NCI-H1105 (cell line): ENCODE measurements at places on chromosomes 6 and 20.

- no peak for DNase-seq
These were observed 76.7 kb downstream of the PREX1 start for GRCh38 chr20:48750941-48751635.

GRCh38 chr6:364609-365540 lies 26.7 kb upstream of the IRF4 start:
- DNase-seq, result no peak

- DNase-seq, result no peak
These were observed 56.8 kb upstream of the HINT3 start for GRCh38 chr6:125899726-125900182.

GRCh38 chr20:7137395-7138151 lies 370.1 kb downstream of the BMP2 start:
- DNase-seq, result no peak

GRCh38 chr6:41801380-41801779 lies 13.9 kb downstream of the TOMM6 start:
- DNase-seq, result no peak

- no peak for DNase-seq
These were observed 13.0 kb downstream of the SLC2A10 start for GRCh38 chr20:46722450-46722849.

DNA sequence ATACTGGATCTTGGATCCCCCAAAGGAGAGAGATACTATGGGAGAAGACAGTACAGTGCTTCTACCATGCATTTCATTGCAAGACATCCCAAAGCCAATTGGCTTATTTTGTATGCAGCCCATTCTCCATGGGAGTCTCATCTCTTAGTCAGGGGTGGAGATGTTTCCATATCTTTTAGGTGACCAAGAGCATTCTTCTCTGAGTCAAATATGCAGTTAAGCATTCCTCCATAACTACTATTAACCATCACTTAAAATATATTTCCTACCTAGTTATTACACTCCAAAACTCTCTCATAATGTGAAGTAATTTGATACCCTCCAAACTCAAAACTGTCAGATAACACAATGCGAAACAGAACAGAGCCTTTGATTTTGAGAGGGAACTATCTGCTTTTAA lies 542.6 kb downstream of the HDGFL1 start:
- no peak for DNase-seq

- DNase-seq, result peak; percentile 15
These were observed at the start of gene ITPA for GRCh38 chr20:3209257-3209945. ITPA (plus strand) TSS chr20:3209498; CDS start chr20:3209552, 54 bp downstream.

- peak; percentile 79 for DNase-seq
These were observed 52.7 kb upstream of the ELMO2 start for GRCh38 chr20:46458866-46459750.

DNA sequence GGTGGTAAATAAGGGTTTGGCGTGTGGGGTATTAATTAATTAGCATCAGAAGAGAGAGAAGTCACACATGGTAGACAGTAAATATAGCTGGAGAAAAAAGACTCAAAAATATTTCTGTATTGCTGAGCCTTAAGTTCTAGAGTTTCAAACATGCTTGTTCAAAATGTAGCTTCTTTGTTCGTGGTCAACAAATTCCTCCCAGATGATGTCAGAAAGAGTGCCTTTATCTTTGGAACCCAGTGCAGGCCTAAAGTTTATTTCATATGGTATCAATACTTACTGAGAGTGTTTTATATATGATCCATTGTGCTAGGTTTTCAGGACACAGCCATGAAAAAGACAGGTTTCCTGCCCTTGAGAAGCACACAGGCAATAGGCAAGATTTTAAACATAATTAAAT lies 18.3 kb downstream of the MARCKS start:
- DNase-seq, result no peak

DNA sequence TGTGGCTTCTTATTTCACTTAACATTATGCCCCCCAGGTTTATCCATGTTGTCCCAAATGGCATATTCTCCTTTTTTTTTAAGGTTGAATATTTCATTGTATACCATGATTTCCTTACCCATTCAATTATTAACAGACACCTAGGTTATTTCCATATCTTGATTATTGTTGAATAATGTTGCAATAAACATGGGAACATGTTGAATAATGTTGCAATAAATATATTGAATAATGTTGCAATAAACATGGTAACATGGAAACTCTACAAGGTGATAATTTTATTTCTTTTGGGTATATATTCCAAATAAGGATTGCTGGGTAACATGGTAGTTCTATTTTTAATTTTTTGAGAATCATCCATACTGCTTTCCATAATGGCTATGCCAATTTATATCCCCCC lies 648.1 kb downstream of the MMUT start:
- DNase-seq, result no peak

DNA sequence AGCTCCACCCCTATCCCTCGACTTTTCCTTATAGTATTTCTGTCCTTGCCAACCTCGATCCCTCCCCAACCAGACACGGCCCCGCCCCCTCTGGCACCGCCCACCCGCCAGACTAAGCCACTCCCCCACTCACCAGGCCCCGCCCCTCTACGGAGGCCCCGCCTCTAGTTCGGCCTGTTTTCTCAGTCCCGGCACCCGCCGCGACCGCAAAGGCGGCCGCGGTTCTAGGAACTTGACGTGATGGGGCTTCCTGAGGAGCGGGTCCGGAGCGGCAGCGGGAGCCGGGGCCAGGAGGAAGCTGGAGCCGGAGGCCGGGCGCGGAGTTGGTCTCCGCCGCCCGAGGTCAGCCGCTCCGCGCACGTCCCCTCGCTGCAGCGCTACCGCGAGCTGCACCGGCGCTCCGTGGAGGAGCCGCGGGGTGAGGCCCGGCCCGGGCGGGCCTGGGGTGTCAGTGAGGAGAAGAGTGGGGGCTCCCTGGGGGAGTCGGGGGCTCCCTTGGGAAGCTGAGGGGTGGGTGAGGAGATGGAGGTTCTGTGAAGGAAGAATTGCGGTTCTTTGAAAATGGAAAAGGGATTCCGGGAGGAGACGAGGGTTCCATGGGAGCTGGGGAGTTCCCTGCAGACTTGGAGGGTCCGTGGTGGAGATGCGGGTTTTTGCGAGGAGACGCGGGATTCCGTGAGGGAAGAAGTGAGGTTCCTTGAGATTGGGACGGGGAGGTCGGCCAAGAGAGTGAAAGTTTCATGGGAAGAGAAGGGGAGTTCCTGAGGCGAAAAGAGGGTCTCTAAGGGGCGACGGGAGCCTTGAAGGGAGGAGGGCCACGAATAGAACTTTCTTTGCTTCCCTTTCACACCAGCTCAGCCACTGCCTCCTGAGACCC lies at the start of gene ACSS2:
Gene ACSS2, plus strand, starts transcription at position 207 of the 877 bp plus-strand sequence. Its CDS starts 34 bp downstream, at position 241.
- DNase-seq, result no peak

DNA sequence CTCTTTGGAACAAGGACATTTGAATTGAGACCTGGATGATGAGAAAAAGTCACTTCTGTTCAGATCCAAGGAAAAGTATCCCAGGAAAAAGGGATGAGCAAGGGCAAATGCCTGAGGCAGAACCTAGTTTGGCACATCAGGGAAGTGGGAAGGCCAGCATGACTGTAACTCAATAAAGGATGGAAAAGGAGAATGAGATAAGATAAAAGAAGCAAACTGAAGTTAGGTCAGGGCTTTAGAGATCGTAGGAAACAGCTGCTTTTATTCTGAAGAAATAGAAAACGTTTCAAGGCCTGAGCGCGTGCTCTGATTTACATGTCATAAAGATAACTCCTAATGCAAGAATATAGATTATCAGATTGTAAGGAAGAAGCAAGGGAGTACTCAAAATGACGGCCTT lies 450.0 kb downstream of the FRK start:
- DNase-seq, result no peak

DNA sequence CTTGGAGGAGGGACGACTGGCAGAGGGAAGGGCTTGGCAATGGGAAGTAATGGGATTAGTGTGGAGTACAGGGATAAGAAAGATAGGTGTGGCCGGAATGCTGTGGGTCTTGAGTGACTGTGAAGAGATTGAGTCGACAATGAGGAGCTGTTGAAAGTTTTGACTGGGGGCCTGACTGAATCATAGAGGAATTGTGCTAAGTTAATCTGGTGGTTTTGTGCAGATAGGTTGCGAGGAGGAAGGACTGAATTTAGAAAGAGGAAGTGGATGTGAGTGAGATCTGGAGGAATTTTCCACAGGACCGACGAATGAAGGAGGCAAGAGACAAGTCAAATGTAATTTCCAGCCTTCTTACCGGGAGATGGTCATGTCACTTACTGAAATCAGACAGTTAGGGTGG lies 143.9 kb upstream of the RALGAPA2 start:
- no peak for DNase-seq

GRCh38 chr20:40797425-40797824 lies 108.4 kb upstream of the MAFB start:
- DNase-seq, result no peak

GRCh38 chr6:132505158-132505557 lies 7.8 kb downstream of the STX7 start:
- DNase-seq, result no peak

GRCh38 chr20:13995086-13995665 lies at the start of gene MACROD2:
MACROD2 (plus strand) TSS chr20:13995516.
- DNase-seq, result peak; percentile 95

DNA sequence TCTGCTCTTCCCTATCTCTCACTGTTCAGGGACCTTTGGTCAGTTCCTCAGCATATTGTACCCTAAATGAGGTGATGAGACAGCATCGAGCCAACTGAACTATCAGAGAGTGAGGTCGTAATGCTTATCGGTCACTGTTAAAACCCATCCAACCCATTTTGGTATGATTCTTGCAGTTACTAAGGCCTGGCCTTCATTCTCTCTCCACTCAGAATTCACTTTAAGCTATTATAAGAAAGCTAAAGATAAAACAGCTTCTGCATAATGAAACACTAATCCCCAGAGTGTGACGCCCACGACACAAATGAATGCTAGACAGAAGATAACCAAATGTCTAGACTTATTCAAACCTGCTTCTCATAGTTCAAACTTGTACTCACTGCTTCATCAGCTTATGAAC lies 175.8 kb downstream of the GMPR start:
- no peak for DNase-seq

- DNase-seq, result no peak
These were observed 25.2 kb downstream of the PACSIN1 start for GRCh38 chr6:34491091-34491430.

DNA sequence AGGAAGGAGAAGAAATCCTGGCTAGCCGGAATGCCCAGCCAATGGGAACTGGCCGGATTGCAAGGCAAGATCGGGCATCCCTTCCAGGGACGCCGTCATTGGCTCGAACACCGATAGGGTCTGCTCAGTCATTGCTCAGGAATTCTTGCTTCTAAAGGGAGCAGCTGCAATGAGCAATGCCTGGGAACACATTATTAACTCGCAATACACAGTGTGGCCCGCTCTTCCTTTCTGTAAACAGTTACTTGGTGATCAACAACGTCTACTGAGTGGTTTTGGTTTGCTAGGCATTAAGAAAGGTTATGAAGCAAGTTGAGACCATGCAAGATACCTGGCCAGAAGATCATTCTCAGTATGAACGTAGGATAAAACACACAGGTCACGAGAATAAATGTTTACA lies 165.4 kb upstream of the CITED2 start:
- no peak for DNase-seq

GRCh38 chr20:409697-410559 lies 1.8 kb downstream of the RBCK1 start:
- no peak for DNase-seq

GRCh38 chr20:3350422-3350821 lies 57.0 kb downstream of the DNAAF9 start:
- DNase-seq, result no peak

DNA sequence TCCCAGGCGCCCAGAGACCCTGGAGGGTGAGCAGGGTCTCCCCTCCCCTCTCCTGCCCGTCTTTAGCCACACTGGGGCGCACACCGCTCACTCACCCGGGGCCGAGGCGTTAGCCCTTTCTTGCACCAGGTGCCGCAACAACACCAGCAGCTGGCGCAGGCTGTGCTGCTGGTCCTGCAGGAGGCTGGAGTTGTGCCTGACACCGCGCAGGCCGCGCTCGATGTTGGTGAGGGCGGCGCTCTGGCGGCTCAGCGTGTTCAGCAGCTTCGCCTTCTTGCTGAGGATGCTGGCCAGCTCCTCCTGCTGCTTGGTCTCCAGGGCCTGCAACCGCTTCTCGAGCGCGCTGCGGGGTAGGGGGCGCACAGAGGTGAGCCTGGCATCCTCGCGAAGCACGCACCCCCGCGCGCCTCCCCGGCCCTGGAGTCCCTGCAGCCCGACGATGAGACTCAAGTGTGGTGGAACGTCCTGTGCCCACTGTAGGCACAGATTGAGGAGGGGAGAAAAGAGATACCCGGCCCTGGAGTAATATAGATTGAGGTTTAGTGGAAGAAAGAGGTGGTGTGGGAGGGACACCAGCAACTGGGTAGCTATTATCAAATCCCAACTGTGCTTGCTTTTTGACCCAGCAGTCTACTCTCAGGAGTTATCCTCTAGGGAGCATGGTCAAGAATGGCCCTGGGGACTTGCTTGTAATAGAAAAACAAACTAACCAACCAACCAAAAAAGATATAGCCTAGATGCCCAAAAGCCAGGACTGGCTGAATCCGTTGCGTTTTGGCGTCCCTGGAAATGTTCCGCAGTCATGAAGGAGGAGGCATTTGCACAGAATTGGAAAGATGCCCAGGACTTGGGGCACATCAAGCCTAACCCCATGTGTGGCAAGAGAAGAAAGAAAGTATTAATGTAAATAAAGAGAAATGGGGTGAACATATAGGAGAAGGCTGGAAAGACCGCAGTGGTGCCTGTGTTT lies 30.9 kb downstream of the ANGPT4 start:
- no peak for DNase-seq

DNA sequence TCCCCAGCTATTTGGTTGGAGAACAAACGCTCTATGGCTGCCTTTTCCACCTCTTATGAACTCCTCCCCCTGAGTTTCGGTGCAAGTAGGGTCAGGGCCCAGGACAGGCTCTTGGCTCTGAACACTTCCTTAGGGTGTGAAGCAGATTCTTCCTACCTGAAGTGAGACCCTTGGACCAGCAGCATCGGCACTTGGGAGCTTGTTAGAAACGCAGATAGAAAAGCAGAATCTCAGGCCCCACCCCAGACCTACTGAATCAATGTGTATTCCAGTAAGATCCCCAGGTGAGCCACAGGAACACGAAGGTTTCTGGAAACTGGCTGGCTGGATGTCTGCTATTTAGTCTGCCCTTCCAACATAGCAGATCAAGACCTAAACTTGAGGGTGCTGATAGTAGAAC lies 3.2 kb downstream of the FAM50B start:
- no peak for DNase-seq
